ENCODE measurements at places on chromosomes 2 and 18.

GRCh38 chr2:165576409-165577154 lies 107.1 kb downstream of the CSRNP3 start:
- DNase-seq: no peak

GRCh38 chr2:65364986-65365733 lies 67.2 kb downstream of the SPRED2 start:
- DNase-seq: no peak

GRCh38 chr2:217749008-217749407 lies 253.8 kb downstream of the TNS1 start:
- no peak for DNase-seq

GRCh38 chr18:45201489-45201888 lies 413.8 kb upstream of the SLC14A2 start:
- no peak for DNase-seq

- no peak for DNase-seq
These were observed 185.6 kb downstream of the RNF144A start for GRCh38 chr2:7102826-7103225.

GRCh38 chr2:182240862-182241371 lies 185.9 kb downstream of the PDE1A start:
- DNase-seq: peak; percentile 18

- DNase-seq: no peak
These were observed 88.9 kb downstream of the MYL12B start for GRCh38 chr18:3350566-3351527.
